ENCODE measurements at places on chromosomes 12 and 14.
A peak's percentile ranks its signal among the peaks of the same experiment; 100 is the strongest.

- no peak for DNase-seq
These were observed 9.1 kb downstream of the GPR19 start for GRCh38 chr12:12686925-12687324.

- DNase-seq: no peak
These were observed 908 bp downstream of the ENTPD5 start for GRCh38 chr14:74018174-74018585.

DNA sequence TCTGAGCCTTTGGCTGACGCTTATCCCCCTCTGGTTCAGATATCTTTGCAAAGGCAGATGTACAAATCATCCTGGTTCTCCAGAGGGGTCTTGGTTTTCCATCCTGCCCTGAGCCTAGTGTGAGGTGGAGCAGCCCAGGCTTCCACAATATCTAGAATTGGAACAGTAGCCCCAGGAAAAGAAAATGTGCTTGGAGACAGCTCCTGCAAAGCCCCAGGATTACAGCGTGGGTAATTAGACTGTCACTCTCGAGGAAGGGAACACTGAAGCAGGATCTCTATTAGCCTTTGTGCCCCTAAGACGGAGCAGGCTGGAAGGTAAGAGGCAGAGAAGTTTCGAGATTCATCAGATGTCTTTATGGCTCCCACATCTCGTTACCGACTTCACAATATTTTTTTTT is 59.4 kb downstream of the TMEM132C start:
- no peak for DNase-seq

GRCh38 chr12:26250801-26251200 is 55.4 kb downstream of the SSPN start:
- DNase-seq: no peak

DNA sequence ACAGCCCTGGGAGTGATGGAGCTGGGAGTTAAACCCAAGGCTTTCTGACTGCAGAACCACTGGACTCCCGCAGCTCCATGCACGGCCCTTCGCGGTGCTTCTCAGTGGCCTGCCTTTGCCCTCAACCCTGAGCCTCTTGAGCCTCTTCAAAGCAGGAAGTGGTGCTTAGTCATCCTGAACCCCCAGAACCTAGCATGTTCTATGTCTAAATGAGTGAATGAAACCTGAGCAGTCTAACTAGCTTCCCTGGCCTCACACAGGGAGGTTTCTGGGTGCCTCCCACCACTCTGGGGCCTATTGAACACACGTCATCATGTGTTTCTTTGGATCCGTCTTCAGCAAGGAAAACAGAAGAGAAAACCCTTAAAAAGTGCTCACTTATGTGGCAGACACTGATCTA is 117.9 kb upstream of the SFSWAP start:
- DNase-seq: no peak

DNA sequence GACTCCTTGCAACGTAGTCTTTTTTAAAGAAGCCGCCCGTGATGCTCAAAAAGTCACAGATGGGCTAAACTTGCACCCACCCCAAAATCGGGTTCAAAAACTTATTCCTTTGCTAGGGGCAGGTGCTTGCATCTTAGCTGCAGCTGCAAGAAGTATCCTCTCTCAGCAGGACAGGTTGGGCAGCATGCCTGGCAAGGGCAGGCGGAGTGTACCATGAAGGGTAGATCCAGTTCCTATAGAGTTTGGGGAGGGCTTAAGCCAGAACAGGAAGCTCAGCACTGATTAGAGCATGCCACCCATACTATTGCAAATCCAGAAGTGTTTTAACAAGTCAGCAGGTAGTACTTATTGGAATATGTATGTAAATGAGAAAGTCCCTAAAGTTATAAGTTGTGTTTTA is 48.7 kb downstream of the CPM start:
- no peak for DNase-seq

GRCh38 chr14:99905121-99905520 is 111.9 kb downstream of the EML1 start:
- no peak for DNase-seq

- DNase-seq: peak; percentile 12
These were observed 511 bp downstream of the ANO6 start for GRCh38 chr12:45216230-45216982.

DNA sequence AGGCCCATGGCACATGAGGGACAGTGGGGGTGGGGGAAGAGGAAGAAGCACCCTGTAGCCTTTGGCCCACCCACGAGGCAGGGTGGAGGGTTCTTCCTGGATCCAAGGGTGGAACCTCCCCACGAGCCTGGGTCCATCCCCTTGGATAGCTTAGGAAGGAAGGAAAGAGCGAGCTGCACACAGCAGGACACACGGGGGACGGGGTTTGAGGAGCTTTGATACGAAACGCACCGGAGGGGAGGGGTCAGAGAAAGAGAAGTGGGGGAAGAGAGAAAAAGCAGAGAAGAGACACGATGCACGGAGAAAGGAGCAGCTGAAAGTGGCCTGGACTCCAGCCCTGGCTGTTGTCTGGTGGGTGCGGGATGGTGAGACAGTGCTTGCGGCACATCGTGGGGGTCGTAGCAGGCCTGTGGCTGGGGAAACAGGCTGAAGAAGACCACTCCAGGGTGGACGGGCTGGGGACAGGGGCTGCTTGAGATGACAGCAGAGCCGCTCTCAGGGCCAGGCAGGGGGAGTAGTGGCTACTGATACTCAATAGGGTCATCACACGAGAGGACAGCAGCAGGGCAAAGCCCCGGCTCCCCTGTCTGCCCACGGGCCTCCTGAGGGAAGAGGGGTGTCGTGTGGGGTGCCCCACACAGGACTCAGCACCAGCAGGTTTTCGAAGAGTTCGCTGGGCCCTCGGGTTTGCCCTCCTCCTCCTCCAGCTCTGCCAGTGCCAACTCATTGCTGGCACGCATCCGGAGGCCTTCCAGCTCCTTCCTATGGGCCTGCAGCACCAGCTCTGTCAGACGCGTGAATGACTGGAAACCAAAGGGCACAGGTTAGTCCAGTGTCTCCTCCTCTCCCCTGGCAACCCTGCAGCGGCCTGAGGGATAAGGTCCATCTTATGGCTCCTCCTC is 5.4 kb upstream of the GPX2 start:
- no peak for DNase-seq

DNA sequence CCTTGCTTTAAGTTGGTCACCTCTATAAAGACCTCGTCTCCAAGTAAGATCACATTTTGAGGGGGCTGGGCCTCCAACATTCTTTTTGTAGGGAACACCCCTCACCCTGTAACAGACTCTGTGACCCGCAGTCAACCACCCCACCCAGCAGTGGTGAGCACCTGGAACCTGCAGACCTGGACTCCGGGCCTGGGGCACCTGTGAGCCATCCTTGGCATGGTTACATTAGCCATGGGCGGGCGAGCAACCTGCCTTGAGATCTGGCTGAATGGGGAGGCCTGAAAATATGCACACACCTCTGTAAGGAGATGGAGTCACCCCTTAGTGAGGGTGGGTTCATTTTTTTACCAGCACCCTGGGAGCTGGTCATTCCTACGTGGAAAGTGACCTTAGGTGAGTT is 95.3 kb downstream of the RIMBP2 start:
- DNase-seq: no peak

- no peak for DNase-seq
These were observed 155.0 kb upstream of the TMEM132C start for GRCh38 chr12:128111951-128112350.

DNA sequence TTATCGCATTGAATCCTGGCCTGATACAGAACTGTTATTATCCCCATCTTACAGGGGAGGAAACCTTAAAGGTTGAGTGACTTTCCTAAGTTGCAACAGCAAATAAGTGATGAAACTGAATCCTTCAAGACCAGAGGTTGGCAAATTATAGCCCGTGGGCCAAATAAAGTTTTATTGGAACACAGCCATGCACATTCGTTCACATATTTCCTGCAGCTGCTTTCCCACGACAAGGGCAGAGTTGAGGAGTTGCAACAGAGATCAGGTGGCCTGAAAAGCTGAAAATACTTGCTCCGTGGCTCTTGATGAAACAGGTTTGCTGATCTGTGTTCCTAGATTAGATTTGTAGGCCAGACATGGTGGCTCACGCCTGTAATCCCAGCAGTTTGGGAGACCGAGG is 126.7 kb downstream of the PHETA1 start:
- no peak for DNase-seq

- no peak for DNase-seq
These were observed 145.4 kb downstream of the RPAP3 start for GRCh38 chr12:47560415-47560814.

DNA sequence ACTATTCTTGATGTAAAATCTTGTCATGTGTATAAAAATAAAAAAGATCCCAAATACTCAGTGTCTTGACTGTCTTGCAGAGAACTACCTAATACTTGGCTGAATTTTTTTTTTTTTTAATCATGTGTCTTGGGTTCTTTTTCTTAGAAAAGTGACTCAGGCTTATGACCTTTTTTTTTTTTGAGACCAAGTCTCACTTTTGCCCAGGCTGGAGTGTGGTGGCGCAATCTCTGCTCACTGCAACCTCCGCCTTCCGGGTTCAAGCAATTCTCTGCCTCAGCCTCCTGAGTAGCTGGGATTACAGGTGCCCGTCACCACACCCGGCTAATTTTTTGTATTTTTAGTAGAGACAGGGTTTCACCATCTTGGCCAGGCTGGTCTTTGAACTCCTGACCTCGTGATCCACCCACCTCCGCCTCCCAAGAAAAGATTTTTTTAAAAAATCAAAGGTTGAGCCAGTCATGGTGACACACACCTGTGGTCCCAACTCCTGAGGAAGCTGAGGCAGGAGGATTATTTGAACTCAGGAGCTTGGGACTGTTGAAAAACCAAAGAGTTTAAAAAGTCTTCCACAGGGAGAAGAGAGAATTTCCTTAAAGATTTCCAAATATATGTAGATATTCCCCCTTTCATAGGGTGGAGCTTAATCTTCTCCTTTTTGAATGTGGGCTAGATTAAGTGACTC is 17.7 kb upstream of the TDG start:
- DNase-seq: no peak

GRCh38 chr12:12990700-12991468 is 9.2 kb downstream of the HEBP1 start:
- DNase-seq: no peak

DNA sequence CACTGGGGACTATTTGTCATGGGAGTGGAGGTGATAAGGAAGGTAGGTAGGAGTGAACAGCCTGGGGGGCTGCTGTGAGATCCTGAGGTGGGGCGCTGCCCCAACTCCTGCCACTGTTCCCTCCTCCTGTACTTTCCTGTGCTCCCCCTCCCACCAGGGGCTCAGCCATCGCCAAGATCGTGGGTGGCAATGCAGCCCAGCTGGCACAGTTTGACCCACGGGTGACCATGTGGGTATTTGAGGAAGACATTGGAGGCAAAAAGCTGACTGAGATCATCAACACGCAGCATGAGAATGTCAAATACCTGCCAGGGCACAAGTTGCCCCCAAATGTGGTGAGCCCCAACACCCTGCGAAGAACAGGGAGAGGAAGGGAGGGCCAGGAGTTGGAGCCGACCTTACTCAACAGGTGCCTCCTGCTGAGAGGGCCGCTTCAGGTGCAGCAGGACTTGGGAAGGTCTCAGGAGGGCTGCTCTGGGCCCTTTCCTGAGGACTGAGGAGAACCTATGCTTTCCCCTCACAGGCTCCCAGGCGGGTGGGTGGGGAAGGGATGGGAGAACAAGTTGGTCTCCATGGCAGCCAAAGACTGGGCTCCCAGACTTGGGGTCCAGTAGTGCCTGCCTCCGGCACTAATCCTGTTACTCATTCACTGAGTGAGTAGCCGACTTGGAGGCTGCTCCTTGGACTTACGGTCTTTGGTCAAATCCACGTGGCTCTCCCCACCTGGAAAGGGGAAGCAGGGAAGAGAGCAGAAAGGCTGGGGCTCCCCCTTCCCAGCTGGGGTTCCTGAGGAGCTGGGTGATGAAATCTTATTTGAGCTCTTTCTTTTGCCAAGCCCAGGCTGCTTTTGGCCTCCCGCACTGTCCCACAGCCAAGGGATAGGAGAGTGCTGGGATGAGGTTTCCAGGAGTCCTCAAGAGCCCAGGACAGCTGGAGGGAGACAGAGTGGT is 884 bp downstream of the GPD1 start:
- no peak for DNase-seq

- peak; percentile 18 for DNase-seq
These were observed 657 bp downstream of the PEBP1 start for GRCh38 chr12:118136559-118137003.

GRCh38 chr12:106717673-106718072 is 56.8 kb upstream of the RIC8B start:
- no peak for DNase-seq

GRCh38 chr12:31536672-31537071 is 54.3 kb downstream of the DENND5B start:
- DNase-seq: no peak

- DNase-seq: no peak
These were observed 12.0 kb upstream of the IL26 start for GRCh38 chr12:68237619-68238018.

- no peak for DNase-seq
These were observed 332.2 kb downstream of the DUSP6 start for GRCh38 chr12:89020121-89020480.

- no peak for DNase-seq
These were observed 186.2 kb downstream of the DUSP6 start for GRCh38 chr12:89166121-89166520.

GRCh38 chr12:55713721-55714120 is 2.1 kb upstream of the BLOC1S1 start:
- DNase-seq: no peak

All from activated naive CD4-positive, alpha-beta T cell (primary cell).